ENCODE measurements at places on chromosomes 2 and 18.

DNA sequence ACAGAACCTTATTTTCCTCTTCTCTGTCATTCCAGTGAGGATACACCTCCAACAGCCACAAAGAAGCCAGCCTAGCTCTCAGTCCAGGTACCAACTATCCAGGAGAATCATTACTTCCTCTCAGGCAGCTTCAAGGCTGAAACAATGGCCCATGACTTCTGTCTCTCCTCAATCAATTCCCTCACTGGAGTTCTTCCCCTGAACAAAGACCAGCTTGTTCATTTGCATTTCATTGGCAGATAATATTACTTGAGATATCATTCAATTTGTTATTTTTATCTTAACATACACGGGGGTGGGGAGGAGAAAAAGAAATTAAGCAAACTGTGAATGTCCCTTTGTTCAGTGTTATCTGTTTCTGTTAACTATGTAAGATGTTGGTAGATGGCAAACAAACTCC is 44.0 kb downstream of the CCDC141 start:
- DNase-seq, result no peak

DNA sequence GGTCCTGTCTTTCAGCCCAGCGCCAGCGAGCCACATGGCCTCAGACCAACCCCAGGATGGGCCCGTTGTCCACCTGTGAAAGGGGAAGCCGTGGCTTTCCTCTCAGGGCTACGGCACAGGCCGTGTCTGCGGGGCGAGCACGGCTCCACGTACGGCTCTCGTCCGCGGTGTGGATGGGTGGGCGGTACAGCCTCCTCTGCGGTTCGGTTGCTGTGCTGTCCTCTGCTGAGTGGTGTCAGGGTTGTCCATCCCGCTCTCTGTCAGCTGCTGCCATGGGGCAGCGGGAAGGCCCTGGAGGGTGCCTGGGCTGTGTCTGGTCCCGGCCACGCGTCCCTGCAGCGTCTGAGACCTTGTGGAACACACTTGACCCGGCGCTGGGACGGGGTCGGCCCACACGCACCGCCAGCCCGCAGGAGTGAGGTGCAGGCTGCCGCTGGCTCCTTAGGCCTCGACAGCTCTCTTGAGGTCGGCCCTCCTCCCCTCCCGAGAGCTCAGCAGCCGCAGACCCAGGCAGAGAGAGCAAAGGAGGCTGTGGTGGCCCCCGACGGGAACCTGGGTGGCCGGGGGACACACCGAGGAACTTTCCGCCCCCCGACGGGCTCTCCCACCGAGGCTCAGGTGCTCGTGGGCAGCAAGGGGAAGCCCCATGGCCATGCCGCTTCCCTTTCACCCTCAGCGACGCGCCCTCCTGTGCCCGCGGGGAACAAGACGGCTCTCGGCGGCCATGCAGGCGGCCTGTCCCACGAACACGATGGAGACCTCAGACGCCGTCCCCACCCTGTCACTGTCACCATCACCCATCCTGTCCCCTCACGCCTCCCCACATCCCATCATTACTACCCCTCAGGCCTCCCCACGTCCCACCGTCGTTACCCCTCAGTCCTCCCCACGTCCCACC is 128.7 kb downstream of the NFATC1 start:
- DNase-seq, result peak; percentile 62

DNA sequence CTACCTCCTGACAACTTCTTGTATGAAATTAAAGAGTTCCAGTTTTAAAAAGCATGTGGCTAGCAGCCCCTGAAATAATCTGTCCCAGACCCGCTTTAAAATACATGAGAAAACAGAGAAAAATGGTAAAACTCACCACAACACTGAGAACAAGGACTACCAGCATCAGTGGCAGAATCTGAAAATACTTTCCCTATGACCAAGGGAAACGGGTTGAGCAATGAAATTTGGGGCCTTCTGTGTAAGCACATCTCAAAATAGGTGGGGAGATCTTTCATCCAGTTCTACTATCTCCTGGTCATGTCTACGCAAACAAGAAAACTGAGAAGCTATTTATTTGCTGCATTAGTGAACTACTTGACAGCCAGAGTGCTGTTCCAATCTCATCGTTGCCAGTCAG is 172.3 kb downstream of the LNPK start:
- DNase-seq, result no peak

DNA sequence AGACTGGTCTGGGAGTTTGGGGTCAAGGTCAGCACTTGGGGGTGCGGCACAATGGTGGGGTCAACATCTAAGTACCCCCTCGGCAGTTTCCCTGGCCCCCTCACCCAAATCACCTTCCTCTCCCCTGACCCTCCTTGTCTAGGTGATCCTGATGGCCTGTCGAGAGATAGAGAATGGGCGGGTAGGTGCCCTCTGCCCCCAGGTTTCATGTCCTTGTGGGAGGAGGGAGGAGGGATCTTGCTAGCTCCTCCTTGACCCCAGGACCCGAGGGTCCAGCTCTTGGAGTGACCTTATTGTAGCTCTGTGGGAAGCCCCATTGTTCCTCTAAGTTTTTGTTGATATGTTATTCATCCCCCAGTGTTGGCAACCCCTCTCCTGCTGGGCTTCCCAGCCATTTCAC is 3.6 kb downstream of the PTPN18 start:
- DNase-seq, result no peak

DNA sequence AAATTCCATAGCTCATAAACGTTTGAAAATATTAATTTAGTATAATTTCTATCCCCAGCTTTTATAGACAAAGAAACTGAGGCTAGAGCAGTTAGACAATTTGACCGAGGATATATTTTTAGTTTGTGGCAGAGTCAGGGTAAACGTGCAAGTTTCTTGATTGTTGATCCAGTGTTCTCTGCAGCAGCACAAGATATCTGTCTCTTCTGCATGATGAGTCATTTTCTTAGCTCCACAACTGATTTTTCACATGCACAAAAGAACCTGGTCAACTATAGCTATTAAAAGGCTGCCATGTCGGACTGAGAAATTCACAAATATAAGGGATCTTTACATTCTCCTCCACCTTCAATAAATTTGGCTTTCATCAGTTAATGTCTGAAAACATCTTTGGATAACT is 143.4 kb upstream of the CYP26B1 start:
- no peak for DNase-seq

DNA sequence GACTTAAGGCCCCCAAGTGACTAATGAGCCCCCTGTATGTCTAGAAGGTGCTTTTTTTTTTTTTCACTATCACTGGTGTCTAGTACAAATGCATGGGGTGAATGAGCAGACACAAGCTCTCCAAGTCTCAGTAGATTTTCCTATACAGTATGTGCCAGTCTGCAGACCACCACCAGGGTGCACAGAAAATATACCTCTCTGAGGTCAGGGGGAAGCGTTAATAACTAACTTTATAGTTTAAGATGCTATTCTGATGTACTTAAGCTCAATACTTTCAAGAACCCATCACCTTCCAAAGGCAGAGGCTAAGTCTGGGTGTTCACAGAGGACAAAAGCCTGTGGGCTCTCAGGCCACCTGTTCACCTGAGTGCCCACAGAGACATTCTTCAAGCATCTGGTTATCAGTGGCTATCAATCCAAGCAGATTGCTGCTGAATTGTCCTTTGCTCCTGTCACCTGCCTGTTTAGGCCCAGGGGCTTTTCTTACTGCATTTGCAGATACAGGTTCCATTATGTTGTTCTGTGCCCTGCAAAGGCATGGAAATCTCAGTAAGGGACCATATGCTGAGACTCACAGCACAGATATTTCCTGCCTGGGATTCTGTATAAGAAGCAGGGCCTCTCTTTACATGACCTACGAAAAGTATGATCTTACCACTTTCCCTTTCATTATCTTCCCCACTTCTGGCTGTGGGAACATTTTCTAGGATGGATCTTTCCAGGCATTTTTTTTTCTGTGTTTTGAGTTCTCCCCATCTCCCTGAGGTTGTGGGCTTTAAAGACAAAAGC is 534.6 kb downstream of the TNS1 start:
- no peak for DNase-seq

GRCh38 chr2:129293326-129293725 is 686.1 kb upstream of the RAB6C start:
- no peak for DNase-seq

DNA sequence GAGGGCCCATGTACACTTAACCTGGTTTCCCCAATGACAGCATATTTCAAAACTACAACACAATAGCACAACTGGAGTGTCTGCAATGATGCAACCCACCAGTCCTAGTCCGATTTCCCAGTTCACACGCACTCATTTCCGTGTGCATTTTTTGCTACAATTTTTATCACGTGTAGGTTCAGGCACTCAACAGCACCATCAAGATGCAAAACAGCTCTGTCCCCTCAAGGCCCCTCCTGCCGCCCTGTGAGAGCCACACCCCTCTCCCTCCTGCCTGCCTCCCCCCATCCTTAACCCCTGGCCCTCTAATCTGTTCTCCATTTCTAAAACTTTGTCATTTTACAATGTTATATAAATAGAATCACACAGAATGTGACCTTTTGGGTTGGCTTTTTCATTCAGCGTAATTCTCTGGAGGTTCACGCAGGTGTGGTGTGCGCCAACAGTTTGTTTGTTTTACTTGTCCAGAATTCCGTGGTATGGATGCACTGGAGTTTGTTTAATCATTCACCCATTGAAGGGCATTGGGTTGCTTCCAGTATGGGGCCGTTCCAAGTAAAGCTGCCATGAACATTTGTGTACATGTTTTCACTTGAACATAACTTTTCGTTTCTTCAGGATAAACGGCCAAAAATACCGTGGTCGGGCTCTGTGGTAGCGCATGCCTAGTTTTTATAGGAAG is 8.4 kb downstream of the KCNIP3 start:
- DNase-seq, result no peak

DNA sequence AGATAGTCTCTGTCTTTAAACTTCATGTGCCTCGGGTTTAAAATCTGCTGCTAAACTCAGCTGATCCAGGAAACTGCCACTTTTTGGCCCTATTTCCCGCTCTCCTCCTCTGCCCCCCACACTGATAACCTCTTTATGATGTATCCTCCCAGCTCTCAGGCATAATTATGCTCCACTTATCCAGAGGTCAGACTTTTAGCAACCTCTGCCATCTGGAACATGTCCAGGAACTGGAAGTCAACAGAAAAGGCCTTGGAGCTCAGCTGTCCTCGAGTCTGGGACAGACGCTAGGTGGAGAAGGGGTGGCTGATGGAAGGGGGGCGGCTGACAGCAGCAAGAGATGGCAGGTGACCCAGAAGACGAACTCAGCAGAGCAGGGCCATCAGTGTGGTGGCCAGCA is 41.2 kb downstream of the ASAP2 start:
- no peak for DNase-seq

GRCh38 chr2:152568531-152568930 is 148.7 kb downstream of the PRPF40A start:
- DNase-seq, result no peak

GRCh38 chr18:68855491-68855890 is 57.6 kb downstream of the CCDC102B start:
- DNase-seq, result no peak

DNA sequence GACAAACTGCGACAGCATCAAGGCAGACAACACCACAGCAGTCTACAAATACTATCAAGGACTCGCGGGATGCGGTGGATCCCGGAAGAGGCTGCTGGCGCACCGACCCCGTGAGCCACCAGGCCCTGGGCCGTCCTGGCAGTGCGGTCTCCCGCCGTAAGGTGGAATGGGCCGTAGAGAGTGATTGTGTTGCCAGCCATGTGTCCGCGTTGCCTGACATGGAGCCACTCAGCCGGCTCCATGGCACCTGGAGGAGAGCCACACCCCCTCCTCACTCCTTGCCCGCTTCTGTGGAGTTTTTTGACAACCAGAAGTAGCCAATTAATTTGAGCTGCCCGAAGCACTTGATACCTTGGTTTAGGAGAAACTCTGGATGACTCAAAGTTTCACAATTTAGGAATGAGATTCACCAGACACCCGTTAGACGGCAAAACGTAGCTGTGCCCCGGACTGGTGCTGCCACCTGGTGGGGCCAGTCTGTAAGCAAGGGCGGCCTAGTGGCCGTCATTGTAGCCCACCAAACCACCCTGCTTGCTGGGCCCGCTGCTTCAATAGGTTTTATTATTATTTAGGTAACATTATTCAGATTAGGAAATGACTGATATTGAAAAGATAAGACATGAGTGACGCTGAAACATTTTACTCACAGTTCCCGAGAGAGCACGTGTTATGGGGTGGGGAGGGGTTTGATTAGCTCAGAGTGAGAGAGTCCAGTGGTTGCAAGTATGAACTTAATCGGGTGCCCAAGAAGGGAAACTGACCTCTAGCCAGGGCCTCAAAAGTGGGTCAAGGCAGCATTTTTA is 10.2 kb upstream of the IMP4 start:
- peak; percentile 51 for DNase-seq

GRCh38 chr18:11981543-11982366 is 448 bp downstream of the IMPA2 start:
- no peak for DNase-seq

GRCh38 chr2:85996591-85996990 is 107.8 kb upstream of the ST3GAL5 start:
- no peak for DNase-seq

DNA sequence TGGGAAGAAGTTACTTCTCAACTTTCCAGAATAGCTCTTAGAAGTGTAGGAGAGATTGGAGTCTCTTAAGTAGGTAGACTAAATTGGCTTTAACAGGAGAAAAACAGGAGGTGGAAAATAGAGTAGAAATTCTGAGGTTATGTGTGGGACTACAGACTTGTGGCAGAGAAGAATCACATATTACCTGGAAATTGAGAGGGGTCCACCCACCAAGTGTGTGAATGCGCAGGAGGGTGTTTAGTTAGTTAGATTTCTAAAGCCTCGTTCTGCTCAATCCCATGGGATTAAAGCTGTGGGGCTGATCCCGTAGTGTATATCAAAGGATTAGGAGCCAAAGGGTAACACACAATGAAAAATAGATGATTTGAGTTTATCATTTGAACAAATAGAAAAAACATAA is 319.1 kb downstream of the TRIB2 start:
- DNase-seq, result no peak

GRCh38 chr2:207390302-207391095 is 139.3 kb upstream of the CREB1 start:
- DNase-seq, result no peak

GRCh38 chr2:199505755-199506403 is 48.1 kb upstream of the SATB2 start:
- no peak for DNase-seq

- peak; percentile 6 for DNase-seq
Measured at GRCh38 chr2:189641590-189641989, 19.7 kb upstream of the ASNSD1 start.

DNA sequence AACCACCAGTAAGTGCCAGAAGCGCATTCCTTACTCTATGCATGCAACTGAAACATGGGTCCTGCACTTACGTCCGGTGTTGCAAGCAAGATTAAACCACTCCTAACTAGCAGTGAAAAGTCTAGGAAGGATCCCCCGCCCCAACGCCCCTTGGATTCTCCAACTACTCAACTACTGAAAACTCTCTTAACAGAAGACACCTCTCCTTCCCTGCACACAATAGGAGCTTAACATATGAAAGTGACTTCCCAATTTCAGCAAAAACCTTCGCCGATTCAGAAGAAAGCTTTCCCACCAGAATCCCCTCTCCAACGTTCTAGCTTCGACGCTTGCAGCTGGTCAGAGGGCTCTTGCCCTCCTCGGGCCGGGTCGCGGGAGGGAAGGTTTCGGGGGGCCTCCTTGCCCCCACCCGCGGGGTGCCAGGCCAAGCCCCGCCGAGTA is 578 bp downstream of the IWS1 start:
- DNase-seq, result no peak

GRCh38 chr2:47313728-47314127 is 89.2 kb upstream of the MSH2 start:
- no peak for DNase-seq
